T-helper 1 cell (primary cell): ENCODE measurements at places on chromosomes 3 and 15.

DNA sequence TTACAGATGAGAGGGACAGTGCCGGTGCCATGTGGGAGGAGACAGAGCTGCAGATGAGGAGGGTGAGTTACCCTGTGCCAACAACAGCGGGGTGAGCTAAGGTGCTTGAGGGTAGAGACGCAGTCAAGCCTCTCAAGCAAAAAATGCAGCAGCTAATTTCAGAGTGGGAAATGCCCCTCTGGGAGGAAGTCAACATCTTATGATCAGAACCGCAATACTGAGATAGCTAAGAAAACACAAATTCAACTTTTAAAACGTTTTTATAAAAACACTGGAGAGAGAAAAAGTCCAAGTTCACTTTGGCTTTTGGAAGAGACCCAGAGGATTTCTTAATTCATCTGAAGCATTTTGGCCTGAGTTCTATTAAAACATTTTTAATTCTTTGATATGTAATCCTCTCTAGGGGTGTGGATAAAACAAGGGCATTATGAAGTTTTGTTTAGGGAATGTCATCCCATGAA is 319.2 kb downstream of the SLC9A9 start:
- no peak for DNase-seq

GRCh38 chr15:42108189-42108588 is 13.8 kb upstream of the PLA2G4D start:
- no peak for DNase-seq

DNA sequence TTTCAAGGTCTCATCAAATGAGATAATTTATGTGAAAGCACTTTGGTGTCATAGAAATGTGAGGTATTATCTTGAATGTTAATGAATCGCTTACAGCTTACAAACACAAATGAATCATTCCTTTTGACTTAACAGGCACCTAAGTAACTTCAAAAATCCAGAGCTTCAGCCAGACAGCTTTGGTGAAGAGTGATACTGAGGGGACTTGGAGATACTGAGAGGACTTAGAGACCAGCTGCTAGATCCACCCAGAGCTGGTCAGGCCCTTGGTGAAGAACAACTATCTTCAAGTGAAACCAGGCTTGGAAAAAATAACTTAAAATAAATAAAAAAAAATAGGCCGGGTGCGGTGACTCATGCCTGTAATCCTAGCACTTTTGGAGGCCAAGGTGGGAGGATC is 16.2 kb upstream of the ZFYVE19 start:
- no peak for DNase-seq

- DNase-seq = no peak
These were observed 406.6 kb upstream of the PPP2R3A start for GRCh38 chr3:135558906-135559305.

DNA sequence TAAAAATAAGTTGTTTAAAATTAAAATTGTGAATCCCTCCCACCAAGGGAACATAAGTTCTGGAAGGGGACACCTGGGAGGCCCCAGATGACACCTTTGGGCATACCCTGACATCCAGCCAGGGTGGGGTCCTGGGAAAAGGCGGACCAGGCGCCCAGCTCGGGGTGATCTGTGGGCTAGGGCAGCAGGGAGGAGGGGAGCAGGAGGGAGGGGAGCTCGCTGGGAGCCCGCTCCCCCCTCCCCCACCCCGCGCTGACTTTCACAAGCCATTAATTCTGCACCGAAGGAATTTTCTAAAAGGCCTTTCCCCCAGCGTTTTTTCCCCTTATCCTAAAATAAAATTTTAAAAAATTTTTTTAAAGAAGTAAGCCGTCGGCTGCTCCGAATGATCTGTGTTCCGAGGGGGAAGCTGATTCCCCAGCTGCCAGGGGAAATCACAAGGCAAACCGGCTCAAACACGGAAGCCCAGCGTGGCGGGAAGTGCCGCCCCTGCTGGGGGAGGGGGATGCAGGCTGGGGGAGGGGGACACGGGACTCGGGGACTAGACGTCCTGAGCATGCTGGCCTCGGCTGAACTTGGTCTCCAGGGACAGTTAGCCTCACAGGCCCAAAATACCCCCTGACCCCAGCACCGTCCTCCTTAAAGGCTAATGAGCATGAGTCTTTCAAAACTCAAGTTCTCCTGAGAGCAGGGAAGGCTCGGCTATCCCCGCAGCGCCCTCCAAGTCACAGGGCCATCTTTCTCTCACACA is 13.9 kb downstream of the PLXND1 start:
- DNase-seq = no peak

GRCh38 chr3:38383156-38383875 is 36.7 kb downstream of the XYLB start:
- no peak for DNase-seq

GRCh38 chr15:69145149-69145693 is 15.2 kb upstream of the GLCE start:
- DNase-seq = no peak

GRCh38 chr3:156388497-156389448 is 166.1 kb downstream of the SSR3 start:
- DNase-seq = no peak
